ENCODE measurements at places on chromosomes 2 and 18.
A peak's percentile ranks its signal among the peaks of the same experiment; 100 is the strongest.

- DNase-seq: no peak
Measured at GRCh38 chr2:48287976-48288375, 242.0 kb upstream of the STON1 start.

DNA sequence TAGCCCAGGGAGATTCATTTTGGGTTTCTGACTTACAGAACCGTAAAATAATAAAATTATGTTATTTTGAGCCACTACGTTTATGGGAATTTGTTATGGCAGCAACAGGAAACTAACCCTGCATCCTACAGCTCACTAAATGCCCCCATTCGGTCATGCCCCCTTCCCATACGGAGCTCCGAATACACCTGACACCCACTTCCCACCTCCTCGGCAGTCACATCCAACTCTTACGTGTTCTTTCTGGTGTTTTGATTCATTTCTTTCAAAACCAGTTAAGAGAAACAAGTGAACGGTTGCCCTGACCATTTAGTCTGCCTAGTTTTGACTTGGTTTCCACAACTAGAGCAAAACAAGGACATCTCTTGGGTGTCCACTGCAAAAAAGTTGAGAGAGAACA, 19.7 kb downstream of the EIPR1 start:
- DNase-seq: no peak

GRCh38 chr2:189407281-189408209, 33.7 kb upstream of the WDR75 start:
- DNase-seq: no peak

GRCh38 chr2:200127848-200128247, 172.5 kb downstream of the MAIP1 start:
- no peak for DNase-seq

DNA sequence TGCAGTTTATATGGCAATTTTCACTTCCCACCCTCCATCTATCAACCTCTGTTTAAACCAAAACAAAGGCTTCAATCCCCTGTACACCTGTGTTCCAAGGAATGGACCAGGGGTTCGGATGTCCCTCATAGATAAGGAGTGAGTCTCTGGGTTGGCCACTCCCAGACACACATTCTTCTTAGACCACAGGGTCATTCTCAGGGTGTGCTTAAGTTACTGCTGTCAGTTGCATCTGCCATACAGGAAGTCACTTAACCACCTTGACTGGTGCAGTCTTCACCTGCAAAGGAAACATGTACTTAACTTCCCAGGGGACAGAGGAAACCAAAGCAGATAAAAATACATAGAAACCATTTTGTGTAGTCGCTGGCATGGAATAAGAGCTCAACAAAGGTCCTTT, 151.0 kb upstream of the NDUFV2 start:
- peak; percentile 74 for DNase-seq

GRCh38 chr2:201320701-201321100, 36.4 kb downstream of the FLACC1 start:
- no peak for DNase-seq

- DNase-seq: peak; percentile 44
Measured at GRCh38 chr2:168136392-168136977, 110.9 kb downstream of the STK39 start.

GRCh38 chr2:158142568-158143332, 41.1 kb downstream of the UPP2 start:
- DNase-seq: peak; percentile 9

GRCh38 chr2:237715459-237715947, 83.1 kb upstream of the RBM44 start:
- DNase-seq: no peak

DNA sequence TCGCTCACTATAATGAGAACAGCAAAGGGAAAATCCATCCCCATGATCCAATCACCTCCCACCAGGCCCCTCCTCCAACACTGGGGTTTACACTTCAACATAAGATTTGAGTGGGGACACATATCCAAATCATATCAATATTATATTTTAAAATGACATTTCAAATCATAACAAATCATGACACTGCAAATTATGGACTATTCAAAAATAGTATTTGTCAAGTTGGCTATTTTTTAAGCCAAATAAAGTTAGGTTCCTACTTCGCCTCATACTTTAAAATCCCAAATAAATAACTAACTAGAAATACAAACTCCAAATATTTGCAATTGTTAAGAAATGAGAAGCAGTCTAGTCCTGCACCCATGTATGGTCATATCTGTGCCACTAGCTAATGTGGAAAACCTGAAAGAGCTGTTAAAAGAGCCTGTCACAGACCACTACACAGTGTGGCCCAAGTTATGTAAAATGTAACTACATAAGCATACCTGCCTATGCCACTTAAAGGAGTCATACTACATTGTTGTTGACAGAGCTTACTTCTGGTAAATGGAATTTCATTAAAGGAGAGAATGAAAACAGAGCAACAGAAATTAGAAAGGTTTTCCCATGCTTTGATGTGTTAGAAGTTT, 334.7 kb upstream of the GULP1 start:
- no peak for DNase-seq

DNA sequence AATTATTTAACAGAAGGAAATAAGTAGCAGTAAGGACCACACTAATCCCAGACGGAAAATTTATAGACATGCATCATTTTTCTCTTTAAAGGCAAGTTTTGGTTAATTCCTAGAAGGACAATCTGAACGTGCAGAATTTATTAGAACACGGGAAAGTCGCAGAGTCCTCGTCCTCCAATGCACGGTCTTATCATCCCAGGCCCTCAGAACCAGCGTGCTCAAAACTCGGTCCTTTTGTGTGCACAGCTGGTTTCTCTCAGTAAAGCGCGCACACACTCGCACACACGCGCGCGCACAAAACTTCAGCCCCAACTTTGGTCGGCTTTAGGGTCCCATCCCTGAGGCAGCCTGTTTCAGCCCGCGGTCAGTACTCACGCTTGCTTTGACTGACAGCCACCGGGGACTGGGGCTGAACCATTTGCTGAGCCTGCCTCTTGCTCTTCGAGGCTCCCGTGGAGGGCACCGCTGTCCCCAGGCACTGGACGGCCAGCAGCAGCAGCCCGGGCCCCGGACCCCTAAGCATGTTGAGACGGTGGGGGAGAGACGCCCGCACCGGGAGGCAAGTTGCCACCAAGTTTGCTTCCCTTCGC, 493 bp downstream of the FN1 start:
- DNase-seq: no peak

DNA sequence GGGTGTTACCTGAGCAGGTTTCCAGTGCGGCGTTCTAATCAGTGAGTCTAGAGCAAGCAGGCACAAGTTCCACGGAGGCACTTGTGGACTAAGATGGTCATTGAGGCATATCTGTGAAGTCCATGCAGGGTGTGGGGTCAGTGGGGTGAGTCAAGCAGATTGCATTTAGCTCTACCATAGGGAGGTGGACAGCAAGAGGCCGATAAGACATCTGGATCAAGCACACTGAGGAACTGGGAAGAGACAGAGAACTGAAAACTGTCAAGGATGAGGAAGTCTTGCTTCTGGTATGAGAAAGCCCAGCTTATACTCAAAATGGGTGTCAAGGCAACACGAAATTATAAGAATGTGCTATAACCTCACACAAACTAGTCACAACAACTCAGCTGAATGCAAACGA, 61.2 kb upstream of the SLC39A10 start:
- DNase-seq: no peak

All from GM12865 (cell line).